ENCODE measurements at places on chromosomes 4 and X.

GRCh38 chrX:103539695-103540094, 20.4 kb upstream of the RAB40A start:
- no peak for DNase-seq

DNA sequence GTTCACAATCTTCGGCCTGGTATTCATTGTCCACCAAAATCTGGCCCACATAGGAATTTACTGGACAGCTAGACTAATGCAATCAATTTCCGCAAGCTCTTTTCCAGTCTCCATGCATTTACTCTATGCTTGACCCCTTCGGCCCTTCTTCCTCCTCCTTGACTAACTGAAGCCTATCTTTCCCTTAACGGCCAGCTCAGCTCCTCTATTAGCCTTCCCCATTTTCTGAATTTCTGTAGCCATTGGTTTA, 1.2 kb upstream of the PHKA2 start:
- no peak for DNase-seq

GRCh38 chr4:53647547-53647946, 56.3 kb upstream of the LNX1 start:
- DNase-seq: no peak

DNA sequence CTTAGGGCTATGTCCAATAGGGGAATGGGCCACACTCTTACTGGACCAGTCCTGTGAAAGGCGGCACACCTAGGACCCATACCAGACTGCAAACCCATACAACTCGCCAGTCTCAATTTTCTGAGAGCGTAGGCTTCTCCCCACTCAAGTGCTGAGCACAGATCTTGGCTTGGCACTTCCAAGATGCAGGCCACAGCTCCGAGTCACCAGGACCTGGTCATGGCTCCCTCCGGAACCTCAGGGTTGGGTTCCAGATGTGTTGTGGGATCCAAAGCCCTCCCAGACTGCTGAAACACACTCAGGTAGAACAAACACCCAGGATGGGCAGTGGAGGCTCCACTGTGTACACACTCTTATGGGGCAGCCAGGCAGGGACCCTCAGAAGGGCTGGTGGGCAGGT, 103.3 kb downstream of the TMEM144 start:
- no peak for DNase-seq

- DNase-seq: no peak
Measured at GRCh38 chr4:136800248-136800647, 732.0 kb downstream of the PCDH18 start.

GRCh38 chrX:103883533-103883932, 51.5 kb upstream of the RAB9B start:
- DNase-seq: no peak

DNA sequence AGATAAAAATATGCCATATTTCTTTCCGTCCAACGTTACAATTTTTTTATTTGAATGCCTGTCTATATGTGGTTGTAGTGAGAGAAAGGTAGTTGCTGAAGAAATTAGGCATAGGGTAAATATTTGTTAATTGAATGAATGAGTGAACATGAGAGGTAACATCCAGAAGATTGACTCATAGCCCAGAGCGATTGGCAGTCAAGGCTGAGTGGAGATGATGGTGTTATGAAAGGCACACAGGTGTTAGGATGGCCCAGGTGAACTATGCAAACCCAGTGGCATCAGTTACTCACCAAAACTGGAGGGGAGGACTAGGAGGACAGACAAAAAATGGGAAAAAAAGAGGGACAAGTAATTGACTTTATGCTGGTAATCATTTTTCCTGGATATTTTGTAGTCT, 31.7 kb upstream of the SPRY1 start:
- DNase-seq: no peak

- DNase-seq: peak; percentile 4
Measured at GRCh38 chrX:130173190-130173895, 1.6 kb downstream of the RAB33A start.

DNA sequence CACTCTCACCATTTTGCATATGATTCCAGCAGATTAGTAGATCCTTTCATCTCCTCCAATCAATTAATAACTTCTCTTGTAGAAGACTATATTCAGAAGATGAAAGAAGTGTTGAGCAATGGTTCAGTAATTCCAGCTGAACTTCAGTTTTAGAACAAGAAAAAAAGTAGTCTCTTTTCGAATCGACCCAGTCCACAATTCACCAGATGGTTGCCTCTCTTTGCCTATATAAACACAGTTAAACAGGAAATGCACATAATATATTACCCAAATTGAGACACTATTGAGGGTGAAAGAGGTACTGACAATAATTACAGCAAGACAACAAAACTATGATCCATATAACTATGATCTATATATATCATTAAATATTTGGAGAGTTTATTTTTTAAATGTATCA, 16.8 kb upstream of the FAM241A start:
- no peak for DNase-seq

All from C1 segment of cervical spinal cord (tissue), 14 donors.